ENCODE measurements at places on chromosomes 5 and 9.

GRCh38 chr5:123936548-123936947, 424.6 kb downstream of the CSNK1G3 start:
- DNase-seq: no peak

DNA sequence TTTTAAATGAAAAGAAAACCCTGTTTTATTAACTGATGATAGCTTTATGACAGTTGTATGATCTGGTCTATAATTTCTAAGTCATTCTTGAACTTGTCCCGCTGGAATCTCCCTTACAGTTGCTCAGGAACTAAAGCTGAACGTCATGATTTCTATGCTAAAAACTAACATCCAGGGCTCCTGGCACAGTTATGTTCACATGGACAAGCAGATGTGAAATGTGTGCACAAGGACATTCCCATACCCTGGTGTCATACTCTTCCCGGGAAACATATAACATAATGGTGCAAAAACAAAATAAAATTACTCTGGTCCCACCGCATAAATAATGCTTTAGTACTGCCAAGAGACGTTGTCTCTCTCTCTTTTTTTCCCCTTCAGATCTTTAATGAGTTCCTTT, 134.9 kb downstream of the PRDM6 start:
- DNase-seq: no peak

DNA sequence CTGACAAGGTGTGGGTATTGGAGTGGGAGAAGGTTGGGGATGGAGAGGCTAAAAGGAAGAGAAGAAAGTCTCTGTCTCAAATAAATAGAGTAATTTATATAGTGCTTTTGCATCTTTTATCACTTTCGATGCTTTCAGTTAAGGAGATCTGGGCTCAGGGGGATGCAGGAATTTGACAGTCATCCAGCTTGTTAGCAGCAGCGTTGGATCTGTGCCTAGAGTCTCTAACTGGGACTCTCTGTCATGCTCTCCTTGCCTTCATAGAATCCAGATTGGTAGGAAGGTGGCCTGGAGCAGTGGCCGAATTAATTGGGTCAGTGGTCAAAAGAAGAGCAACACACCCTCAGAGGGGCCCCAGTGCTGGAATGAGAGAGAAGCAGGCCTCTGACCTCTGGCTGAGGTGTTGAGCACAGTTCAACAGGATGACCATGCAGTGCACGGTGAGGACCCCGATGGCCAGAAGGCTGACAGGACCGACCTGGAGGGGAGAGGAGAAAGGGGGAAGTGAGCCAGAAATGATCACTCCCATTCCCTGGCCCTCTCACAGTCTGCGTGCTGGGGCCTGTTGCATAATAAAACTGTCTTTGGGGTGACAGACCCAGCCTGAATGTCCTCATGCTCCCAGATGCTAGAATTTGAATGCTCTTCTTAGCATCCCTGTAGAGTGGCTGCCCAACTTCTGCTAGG, 7.6 kb downstream of the SLC36A3 start:
- no peak for DNase-seq

DNA sequence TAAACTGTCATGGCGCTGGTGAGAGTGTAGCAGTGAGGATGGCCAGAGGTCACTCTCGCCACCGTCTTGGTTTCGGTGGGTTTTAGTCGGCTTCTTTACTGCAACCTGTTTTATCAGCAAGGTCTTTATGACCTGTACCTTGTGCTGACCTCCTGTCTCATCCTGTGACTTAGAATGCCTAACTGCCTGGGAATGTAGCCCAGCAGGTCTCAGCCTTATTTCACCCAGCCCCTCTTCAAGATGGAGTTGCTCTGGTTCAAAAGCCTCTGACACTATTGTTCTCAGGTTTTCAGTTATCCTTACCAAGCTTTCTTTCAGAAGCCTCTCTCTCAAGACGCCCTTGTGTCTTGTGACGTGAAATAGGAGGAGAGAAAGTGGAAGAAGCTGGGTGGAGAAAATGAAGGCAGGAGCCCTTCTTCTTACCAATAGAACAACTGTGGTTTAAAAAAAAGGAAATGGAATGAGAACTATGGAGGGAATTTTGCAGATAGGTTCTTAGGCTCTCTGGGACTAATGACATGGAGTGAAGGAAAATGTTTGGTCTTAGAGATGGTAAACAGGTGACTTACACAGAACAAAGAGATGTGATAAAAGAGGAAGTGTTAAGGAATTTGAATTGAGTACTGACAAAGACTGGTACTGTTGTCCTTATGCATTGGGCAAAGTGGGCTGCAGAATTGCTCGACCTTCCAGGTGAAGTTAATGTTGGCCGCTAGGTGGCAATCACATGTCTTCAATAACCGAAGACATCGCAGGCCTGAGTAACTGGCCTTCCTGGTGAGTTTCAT, 133.3 kb upstream of the RAI14 start:
- peak; percentile 31 for DNase-seq

- DNase-seq: no peak
These were observed 40.0 kb upstream of the CDH6 start for GRCh38 chr5:31153521-31153920.

- DNase-seq: no peak
These were observed 80.1 kb upstream of the TYRP1 start for GRCh38 chr9:12613071-12613470.

- no peak for DNase-seq
These were observed 15.8 kb downstream of the NDST1 start for GRCh38 chr5:150523472-150524350.

- DNase-seq: no peak
These were observed 6.1 kb upstream of the ALDH1B1 start for GRCh38 chr9:38386319-38386895.

GRCh38 chr5:137751869-137752491, 2.2 kb downstream of the HNRNPA0 start:
- no peak for DNase-seq

GRCh38 chr5:32055891-32056866, 117.9 kb downstream of the GOLPH3 start:
- no peak for DNase-seq

- DNase-seq: no peak
These were observed at the start of gene SPARC for GRCh38 chr5:151686674-151687407. TSS of gene SPARC (minus strand) at chr5:151686915. CDS start at chr5:151676188, 10,727 bp downstream.

DNA sequence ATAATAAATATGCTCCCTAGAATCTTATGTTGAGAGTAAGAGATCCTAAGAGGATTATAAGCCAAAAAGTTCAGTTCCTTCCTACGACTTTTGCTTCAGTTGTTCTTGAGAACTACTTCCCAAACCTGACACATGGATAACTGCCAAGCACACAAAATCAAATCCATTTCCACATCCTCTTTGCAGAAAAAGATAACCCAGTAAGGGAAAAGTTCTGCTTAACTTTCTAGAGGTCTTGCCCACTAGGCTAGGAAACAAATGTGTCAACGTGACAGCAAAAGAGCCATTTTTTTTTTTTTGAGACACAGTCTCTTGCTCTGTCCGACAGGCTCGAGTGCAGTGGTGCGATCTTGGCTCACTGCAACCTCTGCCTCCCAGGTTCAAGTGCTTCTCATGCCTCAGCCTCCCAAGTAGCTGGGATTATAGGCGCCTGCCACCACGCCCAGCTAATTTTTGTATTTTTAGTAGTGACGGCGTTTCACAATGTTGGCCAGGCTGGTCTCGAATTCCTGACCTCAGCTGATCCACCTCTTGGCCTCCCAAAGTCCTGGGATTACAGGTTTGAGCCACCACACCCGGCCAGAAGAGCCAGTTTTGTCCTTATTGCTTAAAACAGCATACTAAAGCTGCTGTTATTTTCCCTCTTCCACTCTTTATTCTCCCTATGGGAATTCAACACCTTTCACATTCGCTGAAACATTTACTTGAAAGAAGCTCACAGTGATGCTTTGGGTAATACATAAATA, 24.2 kb downstream of the CSNK1A1 start:
- DNase-seq: no peak

GRCh38 chr5:108989761-108990392, 242.2 kb downstream of the FER start:
- DNase-seq: no peak

GRCh38 chr9:112750016-112750763, at the start of gene SNX30:
TSS of gene SNX30 (plus strand) at chr9:112750760. CDS start at chr9:112751002, 242 bp downstream.
- peak; percentile 67 for DNase-seq

DNA sequence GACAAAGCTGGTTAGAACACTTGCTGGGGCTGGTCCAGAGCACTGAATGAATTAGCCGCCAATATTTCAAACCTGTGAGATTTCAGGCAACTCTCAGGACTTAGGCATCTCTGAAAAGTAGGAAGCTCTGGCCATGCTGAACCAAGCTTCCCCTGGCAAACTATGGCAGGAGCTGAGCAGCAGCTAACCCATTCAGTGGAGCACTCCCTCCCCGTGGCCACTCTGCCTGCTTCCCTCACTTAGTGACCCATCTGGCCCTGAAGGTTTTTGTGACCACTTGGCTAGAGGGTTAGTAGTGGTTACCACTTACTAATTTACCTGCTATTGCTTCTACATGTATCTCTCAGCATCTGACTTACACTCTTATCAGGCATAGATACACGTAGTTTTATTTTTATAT, 25.5 kb downstream of the FOXI1 start:
- DNase-seq: no peak

DNA sequence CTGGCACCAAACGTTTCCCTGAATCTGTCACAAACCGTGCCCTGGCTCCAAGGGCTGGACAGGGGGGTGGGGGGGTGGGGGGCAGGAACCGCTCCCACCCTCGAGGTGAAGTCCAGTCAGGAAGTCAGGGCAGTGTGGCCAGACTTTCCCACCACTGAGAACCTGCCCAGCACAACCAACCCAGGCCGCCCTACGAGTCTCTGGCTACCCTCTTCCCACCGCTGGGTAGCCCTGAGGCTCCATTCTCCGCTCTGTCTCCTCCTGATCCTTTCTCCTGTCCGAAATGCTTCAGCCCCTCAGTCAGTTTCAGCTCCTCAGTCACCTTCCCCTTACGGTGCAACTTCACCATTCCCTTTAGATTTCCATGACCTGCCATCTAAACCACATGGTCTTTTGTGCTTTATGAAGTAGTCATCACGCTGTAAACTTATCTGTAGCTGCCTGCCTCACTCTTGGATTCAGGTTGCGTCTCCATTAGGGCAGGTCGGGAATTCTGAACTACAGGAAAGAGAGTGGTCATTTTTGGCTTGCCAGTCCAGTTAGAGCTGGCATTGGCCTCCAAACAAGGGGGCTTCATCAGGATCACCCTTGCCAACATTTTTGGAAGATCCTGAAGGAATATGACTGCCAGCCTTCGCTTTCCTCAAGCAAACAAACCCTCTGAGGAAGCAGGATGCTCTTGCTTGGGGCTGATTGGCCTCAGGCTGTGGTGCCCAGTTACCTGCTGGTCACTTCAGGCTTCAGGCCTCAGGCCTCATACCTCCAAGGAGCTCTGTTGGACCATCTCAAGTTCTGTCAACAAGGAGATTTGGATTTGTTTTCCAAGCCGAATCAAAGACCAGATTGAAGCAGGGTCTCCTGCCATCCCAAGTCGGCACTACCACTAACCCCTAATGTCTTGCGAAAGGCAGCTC, 794 bp upstream of the DCAF12 start:
- DNase-seq: no peak

GRCh38 chr9:109560470-109561132, 62.5 kb upstream of the PTPN3 start:
- no peak for DNase-seq

GRCh38 chr5:15722305-15722704, 222.3 kb downstream of the FBXL7 start:
- DNase-seq: no peak

- DNase-seq: no peak
These were observed 29.7 kb upstream of the SLC36A1 start for GRCh38 chr5:151417712-151418111.

GRCh38 chr9:117418111-117418510, 3.3 kb upstream of the ASTN2 start:
- DNase-seq: no peak

- DNase-seq: no peak
These were observed 7.7 kb downstream of the CSNK1A1 start for GRCh38 chr5:149543361-149544027.

GRCh38 chr5:17276445-17276844, 59.0 kb downstream of the BASP1 start:
- DNase-seq: no peak

DNA sequence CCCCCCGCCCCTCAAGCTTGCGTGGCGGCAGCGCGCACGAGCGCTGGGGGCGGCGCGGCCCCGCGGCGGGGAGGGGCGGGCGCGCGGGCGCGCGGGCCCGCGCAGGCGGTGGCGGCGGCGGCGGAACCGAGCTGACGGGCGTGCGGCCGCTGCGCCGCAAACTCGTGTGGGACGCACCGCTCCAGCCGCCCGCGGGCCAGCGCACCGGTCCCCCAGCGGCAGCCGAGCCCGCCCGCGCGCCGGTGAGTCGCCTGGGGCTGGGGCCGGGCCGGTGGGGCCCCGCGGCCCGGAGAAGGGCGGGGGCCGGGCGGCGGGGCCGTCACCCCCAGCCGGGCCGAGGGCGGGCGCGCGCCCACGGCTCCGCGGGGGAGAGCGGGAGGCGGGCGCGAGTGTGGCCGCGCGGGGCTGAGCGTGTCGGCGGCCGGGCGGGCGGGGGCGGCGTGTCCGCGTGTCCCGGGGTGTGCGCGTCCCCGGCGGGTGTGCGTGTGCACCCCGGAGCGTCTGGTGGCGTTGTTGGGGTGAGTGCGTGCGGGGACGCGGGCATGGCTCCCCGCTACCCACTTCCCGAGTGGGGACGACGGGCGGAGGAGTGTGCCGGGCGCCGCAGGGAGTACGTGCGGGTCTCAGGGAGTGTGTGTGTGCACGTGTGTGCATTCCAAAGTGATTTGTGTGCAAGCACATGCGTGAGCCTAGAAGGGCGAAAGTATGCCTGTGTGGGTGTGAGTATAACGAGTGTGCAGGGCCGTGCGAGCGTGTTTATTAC, at the start of gene NEK6:
TSS of gene NEK6 (plus strand) at position 106 of the 763 bp plus-strand sequence. CDS start 44,016 bp downstream, outside the sequence.
- peak; percentile 15 for DNase-seq

- peak; percentile 32 for DNase-seq
These were observed 188.8 kb upstream of the GLRA1 start for GRCh38 chr5:152113401-152113800.

GRCh38 chr5:66701244-66701643, 105.1 kb downstream of the MAST4 start:
- no peak for DNase-seq

DNA sequence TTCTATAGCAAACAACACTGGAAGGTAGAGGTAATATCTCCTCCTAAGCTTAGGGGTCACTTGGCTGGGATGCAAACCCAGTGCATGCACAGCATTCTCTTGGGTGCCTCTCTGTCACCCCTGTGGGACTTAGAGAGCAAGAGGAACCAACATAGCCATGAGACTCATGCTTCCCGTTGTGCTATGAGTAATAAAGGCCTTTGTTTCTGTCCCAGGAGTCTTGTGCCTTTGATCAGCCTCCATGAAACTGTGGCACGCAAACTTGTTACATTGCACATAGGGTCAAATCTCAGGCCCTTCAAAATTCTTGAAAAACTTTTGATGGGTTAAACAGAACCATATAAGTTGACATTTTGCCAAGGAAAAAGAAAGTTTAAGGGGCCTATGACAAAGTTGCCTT, 272.8 kb downstream of the TAF11L14 start:
- no peak for DNase-seq

DNA sequence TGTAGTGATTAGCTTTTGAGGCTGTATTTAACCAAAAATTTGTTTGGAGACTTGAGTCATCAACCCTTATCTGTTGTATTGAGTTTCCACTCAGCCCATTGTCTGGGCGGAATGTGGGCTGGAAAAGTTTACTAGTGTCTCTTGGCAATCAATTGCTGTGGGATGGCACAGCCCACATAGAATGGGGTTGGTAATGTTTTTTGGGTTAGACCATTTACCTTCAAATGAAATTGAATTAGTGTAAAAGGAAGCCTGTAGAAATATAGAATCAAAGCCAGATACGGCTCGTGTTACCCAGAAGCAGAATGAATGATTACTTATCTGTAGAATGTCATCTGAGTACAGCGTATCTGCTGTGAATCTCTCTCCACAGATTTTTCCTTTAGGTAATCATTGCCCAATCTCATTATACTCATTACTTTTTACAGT, 142.9 kb downstream of the AOPEP start:
- DNase-seq: no peak

Measured in T-helper 9 cell (primary cell).